T-cell (primary cell): ENCODE measurements at places on chromosomes 2 and 18. TPM values are rescaled to one million over a fixed set of nuclear protein-coding genes. Genes with fewer than 3 reads are reported as not detected.

DNA sequence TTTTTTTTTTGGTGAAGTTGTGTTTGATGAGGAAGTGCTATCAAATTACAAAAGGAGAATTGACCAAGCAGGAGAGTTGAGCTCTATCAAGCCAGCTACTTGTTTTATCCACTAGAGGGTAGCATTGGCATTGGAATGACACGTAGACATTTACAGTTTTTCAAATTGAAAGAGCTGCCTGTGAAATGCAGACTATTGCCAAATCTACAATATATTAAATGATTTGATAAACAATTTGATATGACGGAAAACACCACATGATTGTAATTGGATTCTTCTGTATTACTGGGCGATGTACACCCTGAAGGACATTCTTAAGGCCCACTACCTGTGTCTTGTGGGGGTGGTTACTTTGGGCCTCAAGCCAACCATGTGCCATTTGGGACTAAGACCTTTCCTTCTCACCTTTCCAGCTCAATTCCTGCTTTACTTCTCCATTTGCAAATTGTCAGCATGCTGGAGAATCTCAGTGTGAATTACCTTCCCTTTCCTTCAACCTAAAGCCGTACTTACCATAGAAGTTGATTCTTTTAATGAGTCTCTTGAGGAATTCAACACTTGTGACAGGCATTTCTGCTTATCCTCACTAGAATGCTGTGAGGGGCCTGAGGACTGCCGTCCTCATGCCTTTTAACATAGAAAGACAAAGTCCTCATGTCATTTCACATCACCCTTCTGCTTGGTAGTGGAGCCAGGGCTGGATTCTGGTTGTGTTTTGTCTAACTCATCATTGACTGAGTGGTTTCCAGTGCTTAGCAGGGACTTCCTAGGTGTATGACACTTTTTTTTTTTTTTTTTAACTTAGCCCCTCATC, 134.8 kb upstream of the THUMPD2 start:
- no peak overlapping the region for H3K27ac ChIP-seq
- H3K4me1 ChIP-seq = no peaks in the 10 kb centered on the region
- no peak for DNase-seq

OSBPL6 gene
- total RNA-seq = 0.41 TPM

IFIH1 gene
- total RNA-seq = 32.6 TPM

IFT172 gene
- total RNA-seq = 21.2 TPM
